Activated CD4-positive, alpha-beta T cell treated with anti-CD3 and anti-CD28 coated beads for 24 hours (primary cell): ENCODE measurements at places on chromosomes 11 and 22.

DNA sequence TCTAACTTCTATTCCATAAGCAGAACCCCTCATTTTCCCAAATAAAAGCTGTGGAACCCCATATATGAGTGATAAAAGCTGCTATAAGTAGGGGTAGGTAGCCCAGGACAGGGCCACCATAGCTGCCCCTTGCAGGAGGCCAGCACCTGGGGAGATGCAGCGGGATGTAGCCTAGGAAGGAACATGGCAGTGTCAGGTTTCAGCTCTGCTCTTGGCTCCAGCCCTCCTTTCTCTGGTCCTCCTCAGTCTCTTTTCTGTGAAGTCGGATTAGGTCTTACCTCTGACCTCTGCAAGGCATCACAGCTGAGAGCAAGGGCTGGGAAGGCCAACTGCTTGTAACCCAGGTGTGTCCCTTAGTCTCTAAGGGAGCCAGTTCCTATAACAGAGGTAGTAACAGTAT, 135.6 kb downstream of the NAV2 start:
- DNase-seq, result no peak

- no peak for DNase-seq
Observed at GRCh38 chr11:121460941-121461514, 8.3 kb upstream of the SORL1-AS1 start.

DNA sequence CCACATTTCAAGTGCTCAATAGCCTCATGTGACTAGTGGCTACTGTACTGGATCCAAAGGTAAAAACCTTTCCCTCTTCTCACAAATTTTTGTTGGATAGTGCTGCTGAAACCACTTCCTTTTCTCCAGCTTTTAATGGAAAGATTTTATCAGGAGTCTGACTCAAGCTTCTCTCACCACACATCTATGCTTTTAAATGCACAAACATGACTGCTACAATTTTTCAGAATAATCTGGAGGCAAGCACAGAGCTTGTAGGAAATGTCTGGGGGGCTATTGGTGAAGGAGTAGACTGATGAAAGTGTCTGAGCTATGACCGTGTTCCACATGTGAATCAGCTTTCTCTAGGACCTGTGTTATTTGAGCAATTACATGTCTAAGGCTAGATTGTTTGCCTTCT, 101.1 kb upstream of the FAT3 start:
- DNase-seq, result no peak

GRCh38 chr11:68806931-68807844, 34.5 kb downstream of the CPT1A start:
- DNase-seq, result no peak

DNA sequence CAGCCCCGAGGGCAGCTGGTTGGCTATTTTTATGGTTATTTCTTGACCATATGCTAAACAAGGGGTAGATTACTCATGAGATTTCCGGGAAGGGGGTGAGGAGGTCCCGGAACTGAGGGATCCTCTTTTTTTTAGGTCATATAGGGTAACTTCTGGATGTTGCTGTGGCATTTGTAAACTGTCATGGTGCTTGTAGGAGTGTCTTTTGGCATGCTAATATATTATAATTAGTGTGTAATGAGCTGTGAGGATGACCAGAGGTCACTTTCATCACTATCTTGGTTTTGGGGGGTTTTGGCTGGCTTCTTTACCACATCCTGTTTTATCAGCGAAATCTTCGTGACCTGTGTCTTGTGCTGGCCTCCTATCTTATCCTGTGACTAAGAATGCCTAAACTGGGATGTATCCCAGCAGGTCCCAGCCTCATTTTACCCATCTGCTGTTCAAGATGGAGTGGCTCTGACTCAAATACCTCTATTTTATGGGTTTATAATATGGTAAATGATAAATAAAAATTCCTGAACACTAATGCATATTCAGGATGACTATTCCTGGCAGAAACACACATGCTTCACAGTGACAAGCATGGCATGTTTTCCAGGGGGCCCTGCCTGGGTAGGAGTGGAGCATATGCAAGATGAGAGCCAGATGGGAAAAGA, 11.2 kb downstream of the KREMEN1 start:
- no peak for DNase-seq

GRCh38 chr22:49326558-49326957, 501.1 kb downstream of the BRD1 start:
- DNase-seq, result no peak

DNA sequence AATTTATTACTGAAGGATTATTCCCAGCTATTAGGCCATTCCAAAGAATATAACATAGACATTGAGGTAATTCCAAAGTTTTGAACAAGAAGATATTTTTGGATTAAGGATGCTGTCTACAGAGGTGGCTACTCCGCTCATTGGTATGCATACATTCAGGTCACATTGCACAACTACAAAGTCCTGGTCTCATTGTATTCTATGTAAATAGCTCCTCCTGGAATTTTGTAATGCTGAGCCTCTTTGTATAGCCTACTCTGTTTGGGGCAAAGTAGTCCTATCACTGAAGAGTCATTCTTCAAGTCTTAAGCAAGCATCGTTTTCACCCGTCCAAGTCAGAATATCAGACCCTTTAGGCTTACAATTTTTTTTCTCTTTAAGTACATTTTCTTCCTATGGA, 142.4 kb downstream of the KIF18A start:
- no peak for DNase-seq

DNA sequence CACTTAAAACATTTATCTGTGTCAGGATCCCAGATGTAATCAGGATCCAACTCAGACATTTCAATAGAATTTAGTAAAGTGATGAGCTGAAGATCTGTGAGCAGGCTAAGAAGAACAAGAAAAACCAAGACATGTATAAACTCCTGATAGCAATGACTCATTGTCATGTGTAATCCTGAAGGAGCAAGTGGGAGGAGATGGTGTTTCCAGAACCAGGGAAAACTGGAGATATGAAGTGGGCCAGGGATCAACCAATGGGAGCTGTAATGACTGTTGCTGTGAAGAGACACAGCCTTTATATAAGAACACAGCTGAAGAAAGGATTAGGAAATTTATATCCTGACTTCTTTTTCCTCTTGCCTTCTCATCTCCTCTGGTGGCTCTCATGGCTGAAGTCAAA, 682.5 kb upstream of the ARHGAP42 start:
- no peak for DNase-seq

DNA sequence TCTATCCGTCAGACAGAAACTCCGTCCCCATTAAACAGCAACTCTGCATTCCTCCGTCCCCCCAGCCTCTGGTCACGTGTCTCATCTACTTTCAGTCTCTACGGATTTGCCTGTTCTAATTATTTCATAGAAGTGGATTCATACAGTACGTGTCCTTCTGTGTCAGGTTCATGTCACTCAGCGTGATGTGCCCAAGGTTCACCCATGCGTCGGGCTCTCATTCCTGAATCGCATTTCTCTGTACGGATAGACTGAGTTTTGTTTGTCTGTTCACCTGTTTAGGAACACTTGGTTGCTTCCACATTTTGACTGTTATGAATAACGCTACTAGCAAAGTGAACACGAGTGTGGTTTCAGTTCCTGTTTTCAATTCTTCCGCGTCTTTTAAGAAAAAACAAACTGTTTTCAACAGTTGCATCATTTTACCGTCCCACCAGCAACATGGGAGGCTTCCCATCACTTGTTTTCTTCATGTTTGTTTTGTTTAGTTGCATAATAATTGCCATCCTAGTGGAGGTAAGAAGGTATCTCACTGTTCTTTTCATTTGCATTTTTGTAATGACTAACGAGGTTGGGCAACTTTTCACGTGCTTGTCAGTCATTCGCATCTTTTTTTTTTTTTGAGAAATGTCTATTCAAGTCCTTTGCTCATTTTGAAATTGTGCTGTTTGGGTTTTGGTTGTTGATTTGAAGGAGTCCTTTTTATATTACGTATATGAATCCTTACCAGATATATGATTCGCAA, 8.9 kb upstream of the NLRP6 start:
- DNase-seq, result no peak

- DNase-seq, result no peak
Observed at GRCh38 chr11:2107521-2107920, 31.7 kb downstream of the IGF2 start.

DNA sequence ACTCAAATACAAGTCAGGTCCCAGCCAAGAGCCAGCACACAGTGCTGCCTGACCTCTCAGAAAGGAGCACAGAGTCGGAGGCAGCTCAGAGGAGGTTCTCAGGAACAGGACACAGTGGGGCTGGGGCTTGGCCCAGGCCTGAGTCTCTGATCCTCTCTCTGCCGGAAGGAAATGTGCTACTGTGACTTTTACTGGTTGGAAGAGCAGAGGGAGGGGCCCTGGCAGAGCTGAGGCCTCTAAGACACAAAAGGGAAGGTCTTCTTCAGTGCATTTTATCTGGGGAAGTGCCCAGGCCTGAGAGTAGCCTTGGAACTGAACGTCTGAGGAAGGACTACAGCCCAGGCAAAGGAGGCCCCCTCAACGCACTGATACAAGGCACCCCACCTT, 16.2 kb upstream of the CASTOR1 start:
- no peak for DNase-seq

DNA sequence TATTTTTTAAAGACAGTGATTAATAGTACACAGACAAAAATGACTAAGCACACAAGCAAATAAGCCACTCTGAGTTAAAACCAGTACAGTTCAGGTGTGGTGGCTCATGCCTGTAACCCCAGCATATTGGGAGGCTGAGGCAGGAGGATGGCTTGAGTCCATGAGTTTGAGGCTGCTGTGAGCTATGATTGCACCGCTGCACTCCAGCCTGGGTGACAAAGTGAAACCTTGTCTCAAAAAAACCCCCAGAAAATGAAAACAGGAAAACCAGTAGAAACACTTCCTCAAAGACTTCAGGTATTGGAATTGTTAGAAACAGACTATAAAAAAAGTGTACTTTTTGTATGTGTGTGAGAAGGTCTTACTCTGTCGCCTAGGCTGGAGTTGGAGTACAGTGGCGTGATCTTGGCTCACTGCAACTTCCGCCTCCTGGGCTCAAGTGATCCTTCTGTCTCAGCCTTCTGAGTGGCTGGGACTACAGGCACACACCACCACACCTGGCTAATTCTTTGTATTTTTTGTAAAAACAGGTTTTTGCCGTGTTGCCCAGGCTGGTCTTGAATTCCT, 33.0 kb downstream of the PPP6R2 start:
- no peak for DNase-seq

- DNase-seq, result no peak
Observed at GRCh38 chr22:41417622-41418390, 28.8 kb downstream of the TOB2 start.

DNA sequence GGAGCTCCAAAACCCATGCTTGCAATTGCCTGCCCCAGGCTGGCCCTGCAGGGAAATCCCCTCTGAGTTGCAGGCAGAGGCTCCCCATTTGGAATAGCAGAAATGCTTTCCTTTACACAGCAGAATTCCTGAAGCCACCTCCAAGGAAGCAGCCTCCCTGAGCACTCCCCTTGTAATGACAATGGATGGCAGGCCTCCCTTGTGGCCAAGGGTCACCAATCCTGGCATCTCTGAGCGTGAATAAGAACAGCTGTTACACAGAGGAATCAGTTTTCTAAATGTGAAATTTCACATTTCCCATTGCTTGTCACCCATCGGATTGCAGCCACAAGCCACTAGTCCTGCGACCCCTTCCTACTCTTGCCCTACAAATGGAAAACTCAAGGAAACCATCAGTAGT, 107.6 kb downstream of the GALNT18 start:
- no peak for DNase-seq

GRCh38 chr11:128511712-128512111, 75.6 kb downstream of the ETS1 start:
- no peak for DNase-seq

DNA sequence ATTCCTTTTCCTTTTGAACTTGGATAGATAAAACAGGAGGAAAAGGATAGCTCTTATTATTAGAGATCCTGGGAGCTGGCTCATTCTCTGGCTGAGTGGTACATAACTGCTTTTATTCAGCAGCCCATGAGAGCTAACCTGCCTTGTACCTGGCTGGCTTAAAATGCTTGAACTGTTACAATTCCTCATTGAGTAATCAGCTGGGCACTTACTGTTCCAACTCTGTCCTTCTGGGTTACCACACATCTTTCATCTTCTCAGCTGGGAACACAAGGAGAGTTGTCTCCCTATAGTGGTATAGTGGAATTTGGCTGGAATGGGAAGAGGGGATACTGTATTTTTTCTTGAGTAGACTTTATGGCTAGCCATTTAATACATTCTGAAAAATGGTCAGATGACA, 39.8 kb upstream of the SPTBN2 start:
- DNase-seq, result no peak

DNA sequence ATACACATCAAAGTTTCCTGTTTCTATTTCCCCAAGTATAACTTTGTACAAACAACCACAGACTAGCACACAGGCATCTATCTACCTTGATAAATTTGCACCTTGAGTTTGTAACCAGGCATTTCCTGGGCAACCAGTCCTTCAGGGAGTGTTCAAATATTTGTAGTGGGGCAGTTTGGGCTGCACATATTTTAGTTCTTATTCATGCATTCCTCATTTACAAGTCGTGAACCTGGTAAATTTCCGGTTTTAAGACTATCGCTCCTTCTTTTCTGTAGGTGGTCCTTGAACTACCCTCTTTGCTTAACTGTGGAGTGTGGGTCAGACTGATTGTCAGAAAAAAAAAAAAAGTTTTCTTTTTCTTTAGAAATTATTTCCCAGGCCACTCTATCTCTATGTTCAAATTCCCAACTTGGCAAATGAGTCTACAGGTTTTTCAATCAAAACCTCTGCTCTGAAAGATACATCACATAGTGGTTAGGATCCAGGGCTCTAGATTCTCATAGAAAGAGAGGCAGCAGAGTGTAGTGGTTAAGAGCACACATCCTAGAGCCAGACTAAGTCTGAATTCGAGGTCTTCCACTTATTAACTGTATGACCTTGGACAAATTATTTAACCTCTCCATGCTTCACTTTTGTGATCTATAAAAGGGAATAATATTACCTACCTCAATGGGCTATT, 201.5 kb downstream of the SOX6 start:
- DNase-seq, result no peak

DNA sequence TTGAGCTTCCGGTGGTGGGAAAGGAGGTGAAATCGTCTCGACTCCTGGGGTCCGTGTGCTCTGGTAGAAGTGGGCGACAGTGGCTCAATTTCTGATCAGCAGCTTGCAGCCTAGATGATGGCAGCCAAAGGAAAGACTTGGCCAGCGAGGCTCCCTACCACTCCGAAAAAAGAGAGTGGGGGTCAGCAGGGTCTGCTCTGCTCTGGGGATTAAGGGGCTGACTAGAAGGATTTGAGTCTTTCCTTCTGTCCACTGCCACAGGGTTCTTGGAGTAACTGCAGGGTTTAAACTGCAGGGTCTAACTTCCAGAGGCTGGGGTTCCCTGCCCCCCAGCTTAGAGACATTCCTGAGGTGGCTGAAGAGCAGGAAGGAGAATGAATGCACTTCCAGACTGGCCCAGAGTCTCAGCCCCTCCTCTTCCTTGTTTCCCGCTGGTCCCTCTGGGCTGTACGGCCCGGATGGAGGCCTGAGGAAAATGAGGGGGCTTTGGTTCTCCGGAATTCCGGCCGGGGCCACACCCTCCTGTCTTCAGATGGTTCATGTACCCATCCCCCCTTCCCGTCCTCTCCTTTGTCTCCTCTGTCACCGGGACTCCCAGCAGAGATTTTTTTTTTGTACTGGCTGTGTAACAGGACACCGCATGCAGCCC, 907 bp downstream of the SERPINH1 start:
- DNase-seq, result no peak

- no peak for DNase-seq
Observed at GRCh38 chr11:10567446-10567845, 1.0 kb downstream of the LYVE1 start.

- no peak for DNase-seq
Observed at GRCh38 chr11:87662287-87662686, 513.0 kb downstream of the RAB38 start.
